Fibroblast of upper back skin (primary cell): ENCODE measurements at places on chromosomes 3 and 15.

DNA sequence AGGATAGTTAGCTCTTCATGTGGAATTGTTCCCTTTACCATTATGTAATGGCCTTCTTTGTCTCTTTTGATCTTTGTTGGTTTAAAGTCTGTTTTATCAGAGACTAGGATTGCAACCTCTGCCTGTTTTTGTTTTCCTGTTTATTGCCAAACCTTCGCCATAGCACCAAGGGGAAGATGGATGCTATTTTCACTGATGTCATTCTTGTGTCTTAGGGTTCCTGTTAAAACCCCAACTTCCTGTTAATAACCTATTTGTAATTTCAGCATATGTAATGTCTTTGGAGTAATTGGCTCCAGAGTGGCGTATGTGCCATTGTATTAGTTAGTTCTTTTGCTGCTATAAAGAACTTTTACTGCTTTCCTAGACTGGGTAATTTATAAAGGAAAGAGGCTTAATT lies 10.8 kb downstream of the SAMMSON start:
- DNase-seq = no peak

GRCh38 chr3:73315706-73316105 lies 254.2 kb downstream of the EBLN2 start:
- peak; percentile 8 for DNase-seq

- DNase-seq = no peak
Measured at GRCh38 chr3:186653080-186653707, 12.6 kb upstream of the HRG start.

GRCh38 chr3:44682182-44682896 lies 30.1 kb upstream of the ZNF502 start:
- DNase-seq = peak; percentile 31

- no peak for DNase-seq
Measured at GRCh38 chr3:14568269-14568668, 28.1 kb upstream of the GRIP2 start.

- peak; percentile 98 for DNase-seq
Measured at GRCh38 chr15:48695088-48695826, 49.7 kb upstream of the FBN1 start.

GRCh38 chr3:127166501-127167065 lies 26.3 kb upstream of the PRR23E start:
- no peak for DNase-seq

- no peak for DNase-seq
Measured at GRCh38 chr3:173943264-173943663, 545.7 kb downstream of the NLGN1 start.

- no peak for DNase-seq
Measured at GRCh38 chr3:137163241-137163871, 205.6 kb downstream of the IL20RB start.

DNA sequence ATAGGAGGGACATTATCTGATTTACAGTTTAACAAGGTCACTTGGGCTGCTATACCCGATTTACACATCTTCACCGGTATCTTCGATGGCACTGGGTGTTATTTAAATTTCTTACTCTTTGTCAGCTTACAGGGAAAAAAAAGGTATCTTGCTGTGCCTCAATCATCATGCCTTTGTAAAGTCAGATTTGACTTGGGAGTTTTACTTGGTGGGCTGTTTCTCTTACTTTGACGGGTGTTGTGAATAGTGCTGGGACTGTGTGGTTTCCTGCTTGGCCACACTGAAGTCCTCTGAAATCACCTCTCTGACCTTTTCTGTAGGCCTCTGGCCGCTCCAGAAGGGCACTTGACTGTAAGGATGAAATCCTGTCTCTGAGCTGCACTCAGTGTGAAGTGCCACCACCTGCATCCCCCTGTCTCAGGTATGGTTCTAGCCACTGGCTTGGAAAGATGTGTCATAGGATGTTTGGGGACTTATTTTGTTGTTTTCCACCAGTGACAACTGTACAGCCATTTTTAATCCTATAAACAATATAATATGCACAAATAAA lies 3.1 kb upstream of the SLC24A1 start:
- no peak for DNase-seq

GRCh38 chr3:34301313-34301712 lies 502.9 kb downstream of the PDCD6IP start:
- DNase-seq = no peak

- no peak for DNase-seq
Measured at GRCh38 chr3:165522386-165522785, 314.8 kb downstream of the BCHE start.

DNA sequence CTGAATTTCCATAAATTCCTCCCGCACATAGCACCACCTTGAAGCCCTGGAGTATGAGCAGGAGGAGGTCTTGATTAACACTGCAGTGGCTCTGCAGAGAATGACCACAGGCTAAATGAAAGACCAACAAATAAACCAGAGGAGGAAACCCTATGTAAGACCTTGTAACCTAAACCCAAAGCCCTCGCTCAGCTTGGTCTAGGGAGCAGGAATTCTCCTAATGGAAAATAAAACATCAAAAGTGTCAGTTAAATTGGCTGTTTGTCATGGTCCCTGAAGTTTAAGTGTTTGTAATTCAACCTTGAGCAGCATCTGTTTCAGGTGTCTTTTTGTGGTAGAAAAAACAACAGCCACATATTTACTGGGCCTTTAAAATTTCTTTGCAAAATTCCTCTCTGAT lies 9.2 kb upstream of the UBE2Q2 start:
- no peak for DNase-seq

GRCh38 chr3:106263546-106263945 lies 394.7 kb upstream of the CBLB start:
- DNase-seq = no peak

GRCh38 chr3:165642761-165643420 lies 194.3 kb downstream of the BCHE start:
- DNase-seq = peak; percentile 99

GRCh38 chr3:9196020-9196419 lies 53.4 kb downstream of the SRGAP3 start:
- DNase-seq = no peak

- peak; percentile 49 for DNase-seq
Measured at GRCh38 chr3:45606991-45607712, 12.6 kb downstream of the LIMD1 start.

DNA sequence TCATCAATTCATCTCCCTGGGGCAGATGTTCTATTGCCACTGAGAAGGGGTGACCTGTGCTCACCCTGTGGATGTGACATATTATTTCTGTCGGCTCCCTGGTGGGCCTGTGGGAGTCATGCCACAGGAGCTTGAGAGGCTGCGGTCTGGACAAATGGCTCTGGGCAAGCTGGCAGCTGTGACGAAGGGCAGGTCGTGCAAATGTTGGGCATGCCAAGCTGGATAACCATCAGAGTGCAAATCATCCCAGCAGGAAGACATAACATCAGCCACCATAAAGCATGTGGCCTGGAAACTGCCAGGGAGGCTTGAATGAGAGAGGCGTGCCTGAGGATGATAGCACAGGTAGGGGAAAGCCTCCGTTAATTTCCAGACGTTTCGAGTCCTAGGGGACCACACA lies 45.3 kb upstream of the FAM3D start:
- no peak for DNase-seq

GRCh38 chr15:75578948-75579920 lies at the start of gene PTPN9:
Gene PTPN9, minus strand, starts transcription at chr15:75579315. Its CDS starts 539 bp downstream, at chr15:75578776.
- peak; percentile 84 for DNase-seq

DNA sequence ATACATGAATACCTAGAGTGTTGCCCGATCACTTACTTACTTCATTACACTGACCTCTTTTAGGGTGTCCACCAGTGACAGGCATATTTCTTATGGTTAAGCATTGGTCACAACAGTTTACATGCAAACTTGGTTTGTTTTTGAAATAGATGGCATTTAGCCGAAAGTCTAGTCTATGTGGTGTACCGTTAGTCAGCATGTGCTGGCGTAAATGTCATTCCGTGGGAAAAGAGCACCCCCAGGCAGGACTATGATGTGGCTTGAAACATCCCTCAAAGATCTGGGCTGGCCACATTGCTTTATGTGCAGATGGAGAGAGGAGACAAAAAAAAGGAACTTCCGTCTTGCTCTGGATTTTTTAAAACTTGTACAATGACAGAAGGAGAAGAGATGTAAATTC lies 357.0 kb upstream of the ICE2 start:
- DNase-seq = peak; percentile 68

GRCh38 chr15:38631119-38632075 lies 66.8 kb upstream of the RASGRP1 start:
- no peak for DNase-seq

- DNase-seq = no peak
Measured at GRCh38 chr15:66126031-66126441, 127.5 kb downstream of the MEGF11 start.

GRCh38 chr3:8632402-8633237 lies 12.0 kb downstream of the SSUH2 start:
- DNase-seq = no peak

DNA sequence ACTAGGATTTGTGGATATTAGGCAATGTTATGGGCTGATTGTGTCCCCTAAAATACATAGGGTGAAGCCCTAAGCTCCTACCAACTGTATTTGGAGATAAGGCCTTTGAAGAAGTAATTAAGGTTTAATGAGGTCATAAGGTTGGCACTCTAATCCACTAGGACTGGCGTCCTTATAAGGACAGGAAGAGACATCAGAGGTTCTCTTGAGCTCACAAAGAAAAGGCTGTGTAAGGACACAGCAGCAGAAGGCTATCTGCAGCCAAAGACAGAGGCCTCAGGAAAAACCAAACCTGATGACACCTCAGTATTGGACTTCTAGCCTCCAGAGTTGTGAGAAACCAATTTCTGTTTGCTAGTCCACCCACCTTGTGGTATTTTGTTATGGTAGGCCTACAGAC lies 416.7 kb downstream of the ZBTB20 start:
- no peak for DNase-seq

GRCh38 chr3:123667784-123668183 lies 82.9 kb upstream of the HACD2 start:
- no peak for DNase-seq

- DNase-seq = no peak
Measured at GRCh38 chr3:131796111-131796510, 238.7 kb downstream of the CPNE4 start.

DNA sequence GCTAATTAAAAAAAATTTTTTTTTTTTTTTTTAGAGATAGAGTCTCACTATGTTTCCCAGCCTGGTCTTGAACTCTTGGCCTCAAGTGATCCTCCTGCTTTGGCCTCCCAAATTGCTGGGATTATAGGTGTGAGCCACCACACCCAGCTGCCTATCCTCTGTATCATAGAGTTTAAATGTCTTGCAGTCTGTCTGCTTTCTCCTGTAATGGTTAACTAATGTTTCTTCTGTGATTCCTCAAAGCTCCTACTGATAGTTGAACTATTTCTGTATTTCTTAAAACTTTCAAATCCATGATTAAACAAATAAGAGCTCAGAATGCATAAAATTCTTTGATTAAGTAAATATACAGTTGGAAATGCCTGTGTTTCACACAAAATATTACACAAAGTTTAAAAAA lies 115.4 kb upstream of the TPM1 start:
- no peak for DNase-seq

DNA sequence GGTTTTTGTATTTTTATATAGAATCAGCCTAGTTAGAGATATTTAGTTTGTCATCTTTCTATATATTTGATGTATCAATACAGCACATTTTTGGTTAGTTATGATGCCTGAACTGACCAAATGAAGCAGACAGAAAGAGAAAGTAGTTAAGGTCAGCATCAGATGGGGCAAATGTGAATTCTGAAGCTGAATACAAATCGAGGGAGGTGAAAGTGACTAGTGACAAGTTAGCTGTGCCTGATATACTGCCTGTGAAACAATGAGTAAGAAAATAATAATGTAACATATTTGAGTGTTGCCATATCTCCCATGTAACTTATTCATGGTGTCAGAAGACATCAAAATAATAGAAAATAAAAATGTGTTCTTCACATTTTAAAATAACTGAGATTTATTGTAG lies 680.3 kb upstream of the SEMA6D start:
- DNase-seq = no peak

DNA sequence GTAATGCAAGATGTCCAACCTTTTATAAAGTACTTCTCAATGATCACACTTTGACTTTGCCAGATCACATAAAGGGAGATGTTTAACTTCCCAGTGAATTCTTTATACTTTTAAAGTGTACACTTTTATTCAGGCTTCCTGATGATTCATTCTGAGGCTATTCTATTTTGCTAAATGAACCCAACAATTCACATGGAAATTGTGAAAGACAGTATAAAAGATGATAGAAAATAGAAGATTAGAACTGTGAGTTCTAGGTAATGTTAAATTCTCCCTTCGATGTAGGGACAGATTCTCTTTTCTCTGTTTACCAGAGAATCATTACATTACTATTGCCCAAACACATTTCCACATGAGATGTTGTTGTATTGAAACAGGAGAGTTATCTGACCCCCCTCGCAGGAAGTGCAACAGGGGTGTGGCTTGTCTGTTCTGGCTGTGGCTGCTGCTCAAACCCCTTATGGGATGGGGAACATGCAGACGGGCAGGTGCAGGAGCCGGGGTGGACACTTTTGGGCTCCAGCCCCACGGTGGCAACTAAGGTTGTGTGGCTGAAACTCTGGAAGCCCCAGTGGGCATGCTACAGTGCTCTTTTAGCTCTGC lies 131.3 kb upstream of the LRTM1 start:
- peak; percentile 41 for DNase-seq

- DNase-seq = peak; percentile 84
Measured at GRCh38 chr3:115784739-115785536, 161.6 kb downstream of the GAP43 start.

GRCh38 chr3:64221571-64222257 lies 3.6 kb downstream of the PRICKLE2 start:
- DNase-seq = no peak

DNA sequence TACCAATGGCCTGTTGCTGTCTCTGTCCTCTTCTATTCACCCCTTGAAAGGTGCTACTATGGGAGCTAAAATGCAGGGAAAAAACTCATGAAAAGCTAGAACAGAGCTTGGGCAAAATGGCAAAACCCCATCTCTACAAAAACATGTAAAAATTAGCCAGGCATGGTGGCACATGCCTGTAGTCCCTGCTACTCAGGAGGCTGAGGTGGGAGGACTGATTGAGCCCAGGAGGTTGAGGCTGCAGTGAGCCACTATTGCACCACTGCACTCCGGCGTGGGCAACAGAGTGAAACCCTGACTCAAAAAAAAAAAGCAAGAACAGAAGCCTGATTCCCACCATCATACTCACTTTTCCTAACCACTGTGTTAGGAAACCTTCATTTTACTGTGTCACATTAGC lies 1.9 kb downstream of the MAP4 start:
- no peak for DNase-seq

DNA sequence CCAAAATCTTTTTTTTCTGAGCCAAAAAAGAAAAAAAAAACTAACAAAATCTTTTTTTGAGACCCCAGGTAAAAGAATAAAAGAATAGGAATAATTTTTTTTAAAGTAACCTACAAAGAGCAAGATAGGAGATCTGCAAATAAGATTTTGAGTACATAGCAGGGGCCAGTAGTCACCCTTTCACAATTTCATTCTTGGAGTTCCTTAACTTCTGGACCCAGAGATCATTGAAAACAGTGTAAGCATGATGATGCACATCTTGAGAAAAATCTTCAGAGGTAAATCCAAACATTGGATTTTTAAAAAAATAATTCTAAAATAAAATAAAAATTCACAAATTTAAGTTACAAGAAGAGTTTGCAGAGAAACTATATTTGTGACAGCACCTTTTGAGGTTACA lies 18.8 kb downstream of the TFRC start:
- DNase-seq = no peak
